ENCODE measurements at places on chromosomes 12 and 14.

- no peak for DNase-seq
Observed at GRCh38 chr14:22484632-22485031, 104.4 kb downstream of the DAD1 start.

DNA sequence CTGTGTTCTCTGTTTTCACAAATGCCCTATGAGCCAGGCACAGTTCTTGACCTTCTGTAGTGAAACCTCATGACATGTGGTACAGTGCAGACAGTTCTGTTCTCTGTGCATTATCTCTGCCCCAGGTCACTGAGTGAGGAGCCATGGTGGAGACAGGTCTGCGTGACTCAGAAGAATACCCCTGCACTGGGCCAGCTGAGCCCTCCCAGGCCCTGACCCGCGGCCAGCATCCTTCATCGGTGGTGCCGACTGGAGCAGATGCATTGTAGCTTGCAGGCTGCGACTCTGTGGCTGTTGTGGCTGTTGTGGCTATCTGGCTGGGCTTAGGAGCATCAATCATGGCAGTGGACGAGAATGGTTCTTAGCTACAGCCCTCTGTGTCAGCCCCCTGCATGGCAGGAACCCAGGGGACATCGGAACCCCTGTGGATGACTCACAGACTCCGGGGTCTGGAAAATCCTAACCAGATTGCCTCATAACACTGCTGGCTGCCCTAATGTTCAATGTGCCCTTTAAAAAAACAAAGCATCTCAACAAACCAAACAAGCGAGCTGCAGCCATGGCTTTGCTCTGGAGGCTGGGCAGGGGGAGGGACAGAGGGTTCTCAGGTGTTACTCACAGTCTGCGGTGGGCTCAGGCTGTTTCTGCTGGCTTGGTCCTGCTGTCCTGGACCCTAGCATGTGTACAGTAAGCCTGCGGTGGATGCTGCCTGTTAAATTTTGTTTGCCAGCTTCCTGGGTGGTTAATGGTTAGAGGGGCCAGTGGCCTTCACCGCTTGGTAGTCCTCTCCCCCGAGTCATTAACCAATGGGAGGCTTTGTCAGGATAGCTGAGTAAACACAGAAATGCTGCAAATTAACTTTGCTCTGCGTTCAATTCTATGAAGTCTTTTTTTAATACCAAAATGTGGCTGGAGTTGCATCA is at the start of gene SERPINA6:
Gene SERPINA6 (minus strand): TSS at position 689 of the 923 bp plus-strand sequence. CDS start 8,688 bp downstream, outside the sequence.
- DNase-seq, result no peak

DNA sequence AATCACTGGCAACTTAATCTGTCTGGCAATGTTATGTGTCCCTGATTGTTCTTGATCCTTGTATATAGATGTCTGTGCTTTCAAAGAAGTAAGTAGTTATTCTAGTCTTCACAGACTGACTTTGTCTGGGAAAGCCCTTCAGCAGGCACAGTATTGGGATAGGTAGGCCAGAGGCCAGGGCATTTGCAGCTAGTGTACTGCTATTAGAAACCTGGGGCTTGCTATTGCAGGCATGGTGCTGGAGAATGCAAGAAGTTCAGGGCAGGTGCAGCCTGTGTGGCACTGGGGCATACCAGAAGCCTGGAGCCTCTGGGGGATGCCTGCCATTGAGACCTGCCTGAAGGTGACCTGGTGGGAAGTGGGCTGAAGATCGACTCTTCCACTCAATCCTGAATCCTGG is 96.3 kb downstream of the TMTC3 start:
- no peak for DNase-seq

GRCh38 chr14:47846008-47846407 is 170.6 kb upstream of the MDGA2 start:
- no peak for DNase-seq

DNA sequence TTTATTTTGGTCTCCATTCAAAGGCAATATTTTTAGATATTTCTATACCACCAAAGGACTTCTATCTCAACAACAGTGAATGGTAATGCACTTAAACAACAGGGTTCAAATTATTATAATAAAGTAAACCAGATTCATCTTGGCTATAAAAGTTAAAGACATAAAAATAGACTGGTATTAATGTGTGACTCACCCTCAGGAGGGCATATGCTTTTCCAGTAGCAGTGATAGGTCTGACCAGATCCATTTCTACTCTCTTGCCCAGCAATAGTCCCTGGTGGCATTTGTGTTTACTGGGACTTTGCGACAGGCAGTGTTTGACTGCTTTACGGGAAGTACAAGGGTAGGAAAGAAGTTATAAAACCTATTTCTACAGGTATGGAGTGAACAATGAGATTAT is 353.2 kb upstream of the ATP2B1 start:
- no peak for DNase-seq

DNA sequence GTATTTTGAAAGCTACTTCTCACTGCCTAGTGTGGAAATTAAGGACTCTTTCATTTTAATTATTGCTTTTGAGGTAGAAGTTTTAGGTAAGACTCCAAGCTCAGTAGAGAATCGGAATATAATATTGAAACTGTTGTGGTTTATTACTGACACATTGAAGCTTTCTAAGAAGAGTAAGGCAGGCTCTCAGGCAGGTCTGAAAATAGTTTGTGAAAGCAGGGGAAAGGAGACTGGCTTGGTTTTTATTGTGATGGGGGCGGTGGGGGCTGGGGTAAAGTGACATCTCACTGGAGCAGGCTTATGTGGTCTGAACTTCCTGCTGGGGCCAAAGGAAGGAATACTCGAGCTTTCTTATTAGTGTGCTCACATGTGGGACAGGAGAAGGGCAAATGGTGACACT is 79.5 kb downstream of the OTOGL start:
- DNase-seq, result no peak

- DNase-seq, result no peak
Observed at GRCh38 chr14:32070282-32070681, 6.8 kb upstream of the ARHGAP5 start.

DNA sequence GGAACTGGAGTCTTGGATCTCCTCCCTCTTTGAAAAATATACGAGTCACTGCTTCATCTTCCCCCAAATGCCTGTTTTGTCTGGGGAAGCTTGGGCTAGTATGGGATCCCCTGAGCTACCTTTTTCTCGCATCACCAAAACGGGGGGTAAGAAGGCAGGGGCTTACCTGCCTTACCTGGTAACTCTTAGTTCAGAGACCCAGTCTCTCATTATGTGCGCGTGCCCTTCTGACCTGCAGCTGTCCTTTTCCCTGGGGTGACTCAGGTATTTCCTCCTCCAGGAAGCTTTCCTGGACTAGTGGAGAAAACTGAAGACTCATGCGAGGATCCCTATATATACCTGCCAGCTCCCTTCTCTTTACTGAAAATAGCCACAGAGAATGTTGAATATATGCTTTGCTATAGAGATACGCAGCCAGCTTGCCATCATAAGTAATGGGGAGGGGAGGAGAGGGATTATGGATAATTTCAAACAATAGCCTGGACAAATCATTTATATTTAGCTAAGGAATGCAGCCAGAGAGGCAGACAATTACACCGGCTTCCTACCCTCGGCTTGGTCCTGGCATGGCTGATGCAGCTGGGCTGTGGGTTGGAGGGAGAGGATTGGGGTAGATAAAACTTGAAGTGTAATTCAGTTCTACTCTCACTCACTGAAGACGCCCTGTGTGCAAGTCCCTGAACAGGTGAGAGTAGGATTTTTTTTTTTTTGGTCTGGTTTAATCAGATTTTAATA is 1.1 kb downstream of the TSPAN9 start:
- DNase-seq, result no peak

DNA sequence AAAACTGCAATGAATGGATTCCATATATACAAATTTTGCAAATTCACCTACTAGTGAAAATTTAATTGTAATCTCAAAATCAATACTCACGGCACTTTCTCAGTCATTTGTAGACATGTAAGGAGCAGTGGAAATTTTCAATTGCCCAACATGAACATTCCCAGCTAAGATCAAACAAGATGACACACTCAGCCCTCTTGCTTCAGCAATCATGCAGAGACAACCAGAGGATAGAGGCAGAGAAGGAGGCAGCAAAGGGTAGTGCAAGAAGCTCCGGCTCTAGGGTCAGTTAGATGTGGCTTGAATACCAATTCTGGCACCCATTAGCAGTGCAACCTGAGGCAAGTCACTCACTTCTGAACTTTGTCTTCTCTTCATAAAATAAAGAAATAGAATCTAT is 91.5 kb upstream of the SLC35F4 start:
- no peak for DNase-seq

- no peak for DNase-seq
Observed at GRCh38 chr14:21999402-21999801, 325.8 kb upstream of the OR4E1 start.

GRCh38 chr12:54411391-54412241 is 7.5 kb downstream of the ITGA5 start:
- no peak for DNase-seq

DNA sequence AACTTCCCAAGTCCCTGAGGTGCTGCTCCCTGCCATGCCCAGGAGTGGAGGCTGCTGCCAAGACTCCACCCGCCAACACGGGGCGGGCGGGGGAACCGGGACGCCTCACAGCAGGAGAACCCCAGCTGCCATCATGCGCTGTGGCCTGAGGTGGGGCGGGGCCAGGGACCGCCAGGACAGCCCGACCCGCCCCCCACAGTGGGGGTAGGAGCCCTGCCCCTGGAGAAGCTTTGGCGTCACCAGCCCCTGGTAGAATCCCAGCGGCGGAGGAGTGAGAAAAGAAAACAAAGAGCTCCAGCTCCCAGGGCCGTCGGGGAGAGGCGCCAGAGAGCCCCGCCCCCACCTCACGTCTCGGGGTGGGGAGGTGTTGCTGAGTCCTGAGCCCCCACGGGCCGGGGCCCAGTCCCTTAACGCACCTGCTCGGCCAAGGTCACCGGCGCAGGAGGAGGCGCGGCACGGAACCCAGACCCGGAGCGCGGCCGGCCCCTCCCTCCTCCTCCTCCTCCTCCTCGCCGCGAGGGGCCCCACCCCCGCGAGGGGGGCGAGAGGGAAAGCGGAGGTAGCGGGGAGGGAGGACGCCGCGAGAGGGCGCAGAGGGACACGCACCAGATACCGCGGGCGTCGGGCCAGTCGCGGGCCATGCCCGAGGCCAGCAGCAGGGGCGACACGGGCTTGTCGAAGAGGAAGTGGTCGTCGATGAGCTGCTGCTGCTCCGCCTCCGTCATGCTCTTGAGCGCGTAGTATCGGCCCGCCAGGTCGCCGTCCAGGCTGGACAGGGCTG is 1.8 kb downstream of the CKB start:
- DNase-seq, result no peak

- no peak for DNase-seq
Observed at GRCh38 chr12:66602483-66603143, 76.3 kb downstream of the GRIP1 start.

GRCh38 chr12:12804432-12804886 is 8.7 kb upstream of the DDX47 start:
- no peak for DNase-seq

- no peak for DNase-seq
Observed at GRCh38 chr12:14854586-14855183, 11.4 kb upstream of the ART4 start.

All from activated naive CD8-positive, alpha-beta T cell treated with anti-CD3 and anti-CD28 coated beads, Interleukin-2, amount 50 U/mL, for 16 hours (primary cell).